Tongue (tissue), 3 donors: ENCODE measurements at places on chromosomes 11 and 22. TPM values are rescaled to one million over a fixed set of nuclear protein-coding genes. Genes with fewer than 3 reads are reported as not detected.

The IFITM10 gene
- total RNA-seq, result 0.31 TPM

The OR52A1 gene
- not detected for total RNA-seq

DNA sequence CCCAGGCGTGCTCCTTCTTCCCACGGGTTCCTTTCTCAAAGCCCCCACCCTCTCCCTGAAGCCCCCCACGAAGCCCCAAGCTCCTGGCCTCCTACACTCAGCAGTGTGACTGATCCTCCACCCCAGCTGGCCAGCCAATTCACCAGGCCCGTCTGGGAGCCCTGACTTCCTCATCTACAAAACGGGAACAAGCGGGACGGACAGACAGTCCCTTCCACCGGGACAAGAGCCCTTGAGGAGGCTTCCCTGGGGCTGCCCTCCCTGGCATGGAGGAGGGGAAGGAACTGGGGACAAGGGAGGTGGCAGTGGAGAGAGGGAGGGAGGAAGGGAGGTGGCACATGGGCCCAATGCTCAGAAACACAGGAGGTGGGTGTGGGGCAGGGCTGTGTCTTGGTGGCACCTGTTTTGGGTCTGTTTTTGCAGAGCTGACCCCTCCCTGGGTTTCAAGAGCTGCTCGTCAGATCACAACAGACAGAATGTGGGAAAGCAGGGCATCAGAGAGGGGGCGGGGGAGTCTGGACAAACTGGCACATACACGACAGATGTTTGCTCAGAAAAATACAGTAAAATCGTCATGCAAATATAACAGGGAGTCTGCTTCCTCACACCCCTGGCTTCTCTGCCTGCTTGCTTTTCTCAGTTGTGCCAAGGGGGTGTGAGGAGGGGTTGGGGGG lies 56.8 kb downstream of the ELFN2 start:
- DNase-seq, result peak; percentile 70

- no peak for DNase-seq
Measured at GRCh38 chr11:117834068-117834810, 9.7 kb upstream of the FXYD2 start.

GRCh38 chr11:7905549-7905948 lies 25.5 kb downstream of the OR10A6 start:
- DNase-seq, result no peak

DNA sequence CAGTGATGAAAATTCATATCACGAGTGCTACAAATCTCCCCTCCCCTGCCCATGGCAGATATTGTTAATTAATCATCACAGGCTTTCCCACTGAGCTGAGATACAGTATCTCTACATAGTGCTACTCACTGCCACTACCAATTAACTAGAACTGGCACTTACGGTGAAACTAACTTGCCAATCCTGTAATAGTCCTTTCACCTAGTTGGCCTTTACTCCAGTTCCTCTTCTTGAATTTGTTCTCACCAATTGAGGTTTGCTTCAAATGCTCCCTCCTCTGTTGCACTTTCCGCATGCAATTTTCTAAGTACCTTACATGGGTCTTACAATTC lies 11.9 kb upstream of the PRRG4 start:
- DNase-seq, result no peak

The CTSF gene
- total RNA-seq, result 35.7 TPM

The OR52E8 gene
- total RNA-seq, result not detected

DNA sequence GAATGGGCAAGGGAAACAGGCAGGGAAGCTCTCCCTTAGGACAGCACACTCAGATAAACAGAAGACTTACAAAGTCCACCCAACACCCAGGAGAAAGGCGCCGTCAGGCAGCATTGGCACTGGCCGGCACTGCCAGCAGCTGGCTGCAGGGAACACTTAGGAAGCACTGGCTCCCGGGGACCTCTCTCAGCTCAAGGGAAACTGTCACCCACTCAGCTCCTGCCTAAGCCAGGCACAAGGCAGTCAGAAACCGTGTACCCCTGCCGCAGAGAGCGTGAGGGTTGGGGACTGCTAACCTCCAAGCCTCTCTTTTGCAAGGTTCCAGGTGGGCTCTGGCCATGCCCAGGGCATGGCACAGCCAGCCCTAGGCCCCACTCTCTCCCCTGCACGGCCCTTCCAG lies 64.7 kb downstream of the DGCR2 start:
- no peak for DNase-seq

The ACR gene
- total RNA-seq, result 3.3 TPM

DNA sequence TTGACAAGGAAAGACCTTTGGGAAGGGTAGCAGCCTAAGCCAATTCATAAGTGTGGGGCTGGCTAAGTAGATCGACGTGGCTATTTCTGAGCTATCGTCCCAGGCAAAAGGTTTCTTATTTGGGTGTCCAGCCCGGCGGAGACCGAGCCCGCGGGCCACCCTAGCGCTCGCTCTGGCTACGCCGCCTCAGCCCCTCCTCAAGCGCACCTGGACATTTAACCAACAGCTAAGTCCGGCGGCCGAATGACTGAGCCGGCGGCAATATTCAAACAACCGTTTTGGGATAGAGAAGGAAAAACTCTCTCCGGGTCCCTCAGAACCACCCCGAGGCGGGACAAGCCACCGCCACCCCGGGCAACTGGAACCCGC lies 457 bp downstream of the RNF141 start:
- no peak for DNase-seq

The SERPING1 gene
- total RNA-seq, result 20.8 TPM

GRCh38 chr11:28743061-28743550 lies 634.9 kb downstream of the METTL15 start:
- peak; percentile 2 for DNase-seq

The NXPE1 gene
- total RNA-seq, result not detected

GRCh38 chr22:36819112-36819511 lies 2.3 kb upstream of the PVALB start:
- DNase-seq, result no peak

DNA sequence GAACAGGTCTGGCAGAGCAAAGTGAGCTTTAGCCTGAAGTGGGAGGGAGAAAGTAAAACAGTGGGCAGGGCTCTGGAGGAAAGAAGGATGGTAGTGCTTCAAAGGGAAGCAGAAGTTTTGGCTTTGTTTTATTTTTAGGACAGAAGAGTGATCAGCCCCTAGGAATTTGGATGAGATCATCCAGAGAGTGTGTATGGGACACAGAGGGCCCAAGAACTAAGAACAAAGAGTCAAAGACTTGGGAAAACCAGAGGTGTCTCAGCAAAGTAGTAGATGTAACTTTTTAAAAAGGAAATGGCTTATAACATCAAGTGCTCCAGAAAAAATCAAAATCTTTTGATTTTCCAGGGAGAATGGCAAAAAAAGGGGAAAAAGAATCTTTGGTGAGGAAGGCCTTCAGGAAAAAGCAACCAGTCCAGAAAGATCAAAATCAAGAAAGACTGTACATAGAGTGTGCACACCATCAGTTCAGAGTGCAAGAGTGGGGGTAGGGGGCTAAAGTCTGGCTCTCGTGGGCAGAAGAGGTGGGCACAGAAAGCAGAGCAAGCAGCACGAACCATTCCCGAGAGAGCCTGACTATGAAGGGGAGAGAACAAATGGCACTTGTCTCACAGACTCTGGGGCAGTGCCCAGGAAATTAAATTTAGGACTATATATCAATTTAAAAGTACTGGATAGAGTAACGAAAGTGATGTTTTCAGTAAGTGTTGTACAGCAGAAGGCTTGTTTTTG lies 30.0 kb downstream of the MAPK1 start:
- DNase-seq, result peak; percentile 82

The LMO2 gene
- total RNA-seq, result 16.1 TPM

DNA sequence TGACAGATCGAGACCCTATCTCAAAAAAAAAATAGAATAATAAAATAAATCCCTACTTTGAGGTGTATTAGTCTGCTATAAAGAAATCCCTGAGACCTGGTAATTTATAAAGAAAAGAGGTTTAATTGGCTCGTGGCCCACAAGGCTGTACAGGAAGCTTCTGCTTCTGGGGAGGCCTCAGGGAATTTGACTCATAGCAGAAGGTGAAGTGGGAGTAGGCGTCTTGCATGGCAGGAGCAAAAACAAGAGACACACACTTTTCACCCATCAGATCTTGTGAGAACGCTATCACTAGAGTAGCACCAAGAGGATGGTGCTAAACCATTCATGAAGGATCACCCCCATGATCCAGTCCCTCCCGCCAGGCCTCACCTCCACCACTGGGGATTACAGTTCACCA lies 29.2 kb downstream of the CDPF1 start:
- DNase-seq, result no peak

The SSH3 gene
- 35.6 TPM for total RNA-seq

DNA sequence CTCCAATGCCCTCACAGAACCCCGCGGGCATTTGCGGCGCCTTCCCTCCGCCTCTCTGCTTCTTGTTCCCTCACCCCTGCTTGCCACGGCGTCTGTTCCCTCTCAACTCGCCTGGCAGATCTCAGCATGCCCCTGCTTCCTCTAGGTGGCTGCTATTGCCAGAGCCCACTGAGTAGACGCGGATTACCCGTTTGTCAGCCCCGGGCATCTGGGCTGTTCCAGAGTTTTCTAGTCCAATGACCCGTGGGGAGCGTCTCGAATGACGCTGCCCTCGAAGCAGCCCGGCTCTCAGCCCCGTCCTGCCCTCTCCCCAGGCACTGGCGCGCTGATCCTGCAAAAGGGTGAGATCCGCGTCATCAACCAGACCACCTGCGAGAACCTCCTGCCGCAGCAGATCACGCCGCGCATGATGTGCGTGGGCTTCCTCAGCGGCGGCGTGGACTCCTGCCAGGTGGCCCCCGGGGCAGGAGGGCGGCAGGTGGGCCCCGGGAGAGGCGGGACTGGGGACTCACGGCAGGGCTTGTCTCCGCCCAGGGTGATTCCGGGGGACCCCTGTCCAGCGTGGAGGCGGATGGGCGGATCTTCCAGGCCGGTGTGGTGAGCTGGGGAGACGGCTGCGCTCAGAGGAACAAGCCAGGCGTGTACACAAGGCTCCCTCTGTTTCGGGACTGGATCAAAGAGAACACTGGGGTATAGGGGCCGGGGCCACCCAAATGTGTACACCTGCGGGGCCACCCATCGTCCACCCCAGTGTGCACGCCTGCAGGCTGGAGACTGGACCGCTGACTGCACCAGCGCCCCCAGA lies 49.7 kb downstream of the ST14 start:
- no peak for DNase-seq

- no peak for DNase-seq
Measured at GRCh38 chr22:24494528-24495364, at the start of gene UPB1. TSS of gene UPB1 (plus strand) at chr22:24495332. CDS start at chr22:24495404, 72 bp downstream.

DNA sequence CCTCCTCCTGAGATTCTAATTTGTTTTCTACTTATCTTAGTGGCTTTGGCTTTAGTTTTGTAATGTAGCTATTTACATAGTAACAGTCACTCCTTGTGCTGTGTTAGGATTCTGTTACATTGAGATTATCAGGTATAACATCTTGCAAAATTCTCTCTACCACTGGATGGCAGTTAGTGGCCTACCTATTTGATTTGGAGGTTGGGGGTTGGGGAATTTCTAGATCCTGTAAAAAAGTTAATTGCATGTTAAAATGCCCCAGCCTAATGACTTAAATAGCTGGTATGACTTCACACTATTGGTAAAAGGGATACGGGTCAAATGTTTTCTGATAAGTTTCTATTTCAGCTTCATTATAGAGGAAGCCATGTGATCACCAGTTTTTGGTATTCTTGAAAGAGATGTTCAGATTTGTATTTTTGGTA lies 2.8 kb downstream of the GRK3 start:
- no peak for DNase-seq

DNA sequence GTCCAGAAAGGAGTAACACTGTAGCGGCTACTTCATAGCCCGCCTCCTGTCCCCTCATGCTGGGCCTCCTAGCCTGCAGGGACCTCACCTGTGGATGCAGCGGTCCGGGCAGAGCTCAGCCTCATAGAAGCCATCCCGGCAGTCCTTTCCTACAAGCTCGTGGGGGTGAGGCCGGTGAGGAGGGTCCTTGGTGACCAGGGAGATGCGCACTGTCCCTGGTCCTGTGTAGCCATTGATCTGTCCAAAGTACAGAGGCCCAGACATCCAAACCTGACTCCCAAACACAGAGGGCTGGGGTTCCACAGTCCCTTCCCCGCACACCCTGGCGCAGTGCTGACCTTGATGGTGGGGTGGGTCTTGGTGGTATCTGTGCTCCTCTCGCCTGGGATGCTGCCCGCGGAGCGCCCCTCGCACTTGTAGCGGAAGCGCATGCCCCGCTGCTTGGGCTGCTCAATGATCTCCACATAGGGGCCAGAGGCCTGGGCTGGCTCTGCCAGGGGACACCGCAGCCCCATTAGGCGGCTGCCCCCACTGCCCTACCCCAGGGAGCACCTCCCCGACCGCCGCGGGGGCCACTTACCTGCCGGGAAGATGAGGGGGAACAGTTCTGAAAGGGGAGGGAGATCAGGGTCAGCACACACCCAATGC lies 993 bp downstream of the RELA start:
- no peak for DNase-seq

GRCh38 chr11:110121204-110121603 lies 28.0 kb downstream of the ZC3H12C start:
- DNase-seq, result peak; percentile 73

The SCT gene
- 21.6 TPM for total RNA-seq

The BTBD10 gene
- total RNA-seq, result 65.9 TPM

The TPCN2 gene
- 11.5 TPM for total RNA-seq

GRCh38 chr11:15918212-15918611 lies 438.1 kb downstream of the SOX6 start:
- DNase-seq, result peak; percentile 13

DNA sequence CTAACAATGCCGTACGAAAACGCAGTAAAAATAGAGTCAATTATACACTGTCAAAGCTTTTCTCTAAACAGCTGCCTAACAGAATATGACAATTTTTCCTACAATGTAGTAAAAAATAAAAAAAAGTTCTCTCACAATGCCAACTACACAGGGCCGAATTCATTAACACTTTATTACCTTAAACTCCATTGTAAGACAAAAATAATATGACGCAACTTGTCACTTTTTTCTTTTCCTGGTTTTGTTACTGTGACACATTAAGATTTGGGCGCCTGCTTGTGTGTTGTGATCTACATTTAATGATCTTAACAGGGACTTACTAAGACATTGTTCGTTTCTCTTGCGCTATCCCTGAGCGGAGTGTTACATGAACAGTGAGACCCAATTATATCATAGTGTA lies 204.1 kb downstream of the INSC start:
- no peak for DNase-seq

The FGF19 gene
- total RNA-seq, result 1.8 TPM

The JHY gene
- 1.1 TPM for total RNA-seq

GRCh38 chr11:112932593-112932992 lies 28.6 kb upstream of the NCAM1 start:
- DNase-seq, result peak; percentile 46

- peak; percentile 50 for DNase-seq
Measured at GRCh38 chr11:115959081-115959486, 454.9 kb upstream of the CADM1 start.

DNA sequence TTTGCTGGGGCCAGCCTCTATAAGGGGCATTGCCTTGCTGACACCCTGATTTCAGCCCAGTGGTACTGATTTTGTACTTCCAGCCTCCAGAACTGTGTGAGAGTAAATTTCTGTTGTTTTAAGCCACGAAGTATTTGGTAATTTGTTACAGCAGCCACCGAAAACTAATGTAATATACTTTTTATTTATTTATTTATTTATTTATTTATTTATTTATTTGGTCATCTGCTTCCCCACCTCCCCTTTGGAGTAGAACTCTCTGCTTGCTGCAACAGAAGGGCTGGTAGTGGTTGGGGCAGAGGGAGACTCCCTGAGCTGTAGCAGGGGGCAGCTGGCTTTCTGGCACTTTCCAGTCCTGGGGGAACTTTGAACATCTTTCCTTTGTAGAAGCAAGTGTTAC lies 128.4 kb upstream of the RAG2 start:
- no peak for DNase-seq

The ZBTB16 gene
- 52.1 TPM for total RNA-seq

- DNase-seq, result no peak
Measured at GRCh38 chr22:49352361-49353169, 475.1 kb downstream of the BRD1 start.
